ENCODE measurements at places on chromosomes 2 and 18.

GRCh38 chr2:205700331-205701132 lies 18.2 kb downstream of the NRP2 start:
- DNase-seq = peak; percentile 88

DNA sequence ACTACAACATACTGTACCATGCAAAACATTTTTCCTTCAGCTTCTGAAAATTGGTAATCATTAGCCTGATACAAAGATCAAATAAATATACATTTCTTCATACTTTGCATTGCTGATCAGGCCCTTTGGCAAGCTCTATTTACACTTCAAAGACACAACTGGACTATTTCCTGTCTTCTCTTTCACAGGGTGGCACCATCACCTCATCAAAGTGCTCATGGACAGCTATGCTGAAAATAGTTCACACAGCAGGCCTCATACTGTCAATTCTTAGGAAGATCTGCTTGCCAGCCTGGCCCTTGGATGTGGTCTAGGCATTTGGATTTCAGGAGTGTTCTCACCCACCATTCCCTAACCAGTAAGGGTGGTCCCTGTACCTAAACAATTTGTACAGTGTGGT lies 33.9 kb downstream of the FBXO15 start:
- DNase-seq = no peak

DNA sequence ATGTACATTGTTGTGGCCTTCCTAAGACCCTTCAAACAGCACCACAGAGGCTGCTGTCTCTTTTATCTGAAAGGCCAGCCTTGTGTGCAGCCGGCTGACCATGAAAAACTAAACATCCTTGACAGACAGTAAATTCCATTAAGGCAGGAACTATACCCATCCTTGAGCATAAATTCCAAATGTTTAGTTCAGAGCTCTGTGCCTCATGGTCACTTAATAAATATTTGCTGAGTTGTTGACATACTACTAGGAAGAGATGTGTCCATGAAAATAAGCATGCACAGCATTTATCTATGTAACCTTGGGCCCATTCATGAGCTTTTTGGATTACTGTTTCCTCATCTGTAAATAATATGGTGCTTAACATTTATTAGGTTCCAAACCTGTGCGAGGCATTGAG lies 424.8 kb downstream of the HRH4 start:
- no peak for DNase-seq

- no peak for DNase-seq
These were observed 83.0 kb upstream of the TAF1B start for GRCh38 chr2:9760069-9760901.

DNA sequence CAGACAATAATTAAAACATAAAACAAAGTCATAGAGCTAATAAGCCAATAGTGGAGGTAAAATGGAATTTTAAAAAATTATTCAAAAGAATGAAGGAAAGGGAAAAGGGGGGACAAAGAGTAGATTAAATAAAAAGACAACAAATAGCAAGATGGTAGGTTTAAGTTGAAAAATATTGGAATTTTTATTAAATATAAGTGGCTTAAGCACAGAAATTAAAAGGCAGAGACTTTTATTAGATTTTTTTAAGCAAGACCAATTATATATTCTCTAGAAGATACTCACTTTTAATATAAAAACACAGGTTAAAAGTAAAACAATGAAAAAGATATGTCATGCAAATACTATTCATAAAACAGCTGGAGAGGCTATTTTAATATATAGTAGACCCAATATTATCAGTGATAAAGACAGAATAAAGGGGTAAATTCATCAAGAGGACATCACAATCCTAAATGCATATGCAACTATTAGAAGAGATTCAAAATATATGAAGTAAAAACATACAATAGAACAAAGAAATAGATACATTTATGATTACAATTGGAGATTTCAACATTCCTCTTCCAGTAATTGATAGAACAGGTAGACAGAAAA lies 98.7 kb downstream of the CYP26B1 start:
- no peak for DNase-seq

- DNase-seq = no peak
These were observed 123.7 kb downstream of the MAP4K4 start for GRCh38 chr2:101821059-101821805.

- DNase-seq = no peak
These were observed 26.9 kb downstream of the NCKAP5 start for GRCh38 chr2:133541376-133541775.

GRCh38 chr2:104846786-104847585 lies 6.9 kb upstream of the POU3F3 start:
- DNase-seq = no peak

- DNase-seq = no peak
These were observed 21.9 kb downstream of the CD28 start for GRCh38 chr2:203728321-203728720.

GRCh38 chr2:54880428-54880827 lies 157.0 kb downstream of the EML6 start:
- DNase-seq = no peak

DNA sequence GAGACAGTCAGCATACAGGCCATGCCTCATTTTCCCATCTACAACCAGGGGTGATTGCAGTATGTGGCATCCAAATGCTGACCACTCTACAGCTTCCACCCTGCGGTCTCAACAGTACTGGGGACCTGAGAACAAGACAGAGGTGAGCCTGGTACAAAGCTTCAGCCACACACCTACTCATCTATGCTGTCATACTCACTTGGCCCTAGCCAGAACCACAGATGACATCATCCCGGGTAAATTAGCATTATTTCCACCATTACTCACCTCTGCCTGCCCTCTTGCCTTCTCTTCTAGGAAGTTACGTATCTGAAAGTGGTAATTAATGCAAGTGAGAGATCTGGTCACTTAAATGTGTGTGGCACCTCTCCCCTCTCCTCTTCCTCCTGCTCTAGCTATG lies 208.2 kb upstream of the ARL4C start:
- DNase-seq = peak; percentile 46

- DNase-seq = no peak
These were observed 497 bp downstream of the DSC3 start for GRCh38 chr18:31042084-31042405.

Data from LHCN-M2 (cell line).